ENCODE measurements at places on chromosomes 11 and 22. TPM values are rescaled to one million over a fixed set of nuclear protein-coding genes. Genes with fewer than 3 reads are reported as not detected.

- no peak overlapping the region for H3K4me3 ChIP-seq
- H3K27ac ChIP-seq: no peak overlapping the region
- H3K4me1 ChIP-seq: no peaks in the 10 kb centered on the region
- DNase-seq: peak; percentile 8
- H3K36me3 ChIP-seq: no peaks in the 10 kb centered on the region
- H3K27me3 ChIP-seq: no peaks in the 10 kb centered on the region
Observed at GRCh38 chr11:17593466-17594245, 46.6 kb downstream of the OTOG start.

DNA sequence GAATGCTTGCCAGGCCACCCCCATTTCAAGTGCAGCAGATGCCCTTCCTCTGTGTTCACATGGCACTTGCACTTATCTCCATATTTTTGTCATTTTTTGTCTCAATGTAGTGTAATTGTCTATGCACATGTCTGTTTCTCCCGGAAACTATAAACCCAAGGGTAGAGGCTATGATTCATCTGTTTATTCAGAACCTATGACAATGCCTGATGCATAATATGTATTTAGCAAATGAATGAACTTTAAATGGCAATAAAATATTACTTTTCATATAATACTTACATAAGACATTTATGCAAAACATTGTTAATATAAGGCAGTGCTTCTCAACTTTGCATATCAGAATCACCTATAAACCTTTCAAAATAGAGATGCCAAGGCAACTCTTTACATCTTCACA is 6.7 kb downstream of the PAK1 start:
- no peaks in the 10 kb centered on the region for H3K27me3 ChIP-seq
- DNase-seq: no peak
- no peak overlapping the region for H3K4me3 ChIP-seq
- H3K4me1 ChIP-seq: peaks cover 6% of the 10 kb centered on the region
- H3K36me3 ChIP-seq: no peaks in the 10 kb centered on the region

DNA sequence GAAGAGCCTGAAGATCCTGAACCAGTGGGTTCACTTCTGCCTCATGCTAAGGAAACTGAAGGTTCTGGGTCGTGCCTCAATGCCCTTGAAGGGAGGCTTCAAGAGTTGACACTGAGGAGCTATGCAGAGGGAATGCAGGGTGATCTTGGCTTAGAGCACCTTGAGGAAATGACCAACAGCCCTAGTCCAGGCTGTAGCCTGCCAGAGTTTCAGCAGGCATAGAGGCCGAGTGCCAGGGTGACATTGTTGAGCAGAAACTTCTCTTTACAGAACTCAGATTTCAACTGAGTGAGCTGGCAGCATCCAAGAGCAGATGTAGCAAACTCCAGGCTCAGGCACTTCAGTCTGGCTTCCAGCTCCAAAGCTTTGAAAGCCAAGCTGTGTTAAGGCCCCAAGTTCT is 23.1 kb upstream of the CAPRIN1 start:
- no peak for DNase-seq
- H3K27me3 ChIP-seq: no peaks in the 10 kb centered on the region

DNA sequence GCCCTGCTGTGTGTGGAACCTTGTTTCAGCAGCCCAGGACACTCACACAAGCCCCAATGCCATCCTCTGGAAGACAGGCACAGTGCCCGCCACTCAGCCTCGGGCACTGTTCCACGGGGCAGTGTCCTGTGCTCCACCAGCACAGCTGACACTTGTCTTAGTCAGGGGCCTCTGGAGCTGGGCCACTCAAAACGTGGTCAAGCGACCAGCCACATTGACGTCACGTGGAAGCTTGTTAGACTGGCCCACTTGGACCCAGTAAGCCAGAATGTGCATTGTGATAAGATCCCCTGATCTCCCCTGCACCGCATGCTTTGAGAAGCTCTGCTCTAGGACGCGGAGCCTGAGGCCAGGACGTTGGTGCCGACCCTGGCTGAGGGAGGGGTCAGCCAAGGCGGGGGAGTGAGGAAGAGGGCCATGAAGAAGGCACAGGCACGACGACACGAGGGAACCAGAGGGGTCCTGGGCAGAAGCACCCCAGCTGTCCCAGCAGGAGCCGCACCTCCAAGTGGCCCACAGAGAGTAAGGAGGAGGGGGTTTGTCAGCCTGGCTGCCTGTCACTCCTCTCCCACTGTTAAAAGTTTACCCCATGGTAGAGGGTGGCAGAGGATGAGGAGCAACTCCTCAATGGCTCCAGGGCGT is 64.6 kb downstream of the LINC01488 start:
- no peak for DNase-seq
- H3K27me3 ChIP-seq: no peaks in the 10 kb centered on the region
- no peaks in the 10 kb centered on the region for H3K36me3 ChIP-seq
- no peak overlapping the region for H3K4me3 ChIP-seq
- no peak overlapping the region for H3K27ac ChIP-seq

GRCh38 chr22:19199479-19199878 is 20.9 kb upstream of the SLC25A1 start:
- no peaks in the 10 kb centered on the region for H3K27me3 ChIP-seq
- no peak overlapping the region for H3K27ac ChIP-seq
- H3K36me3 ChIP-seq: peaks cover 2% of the 10 kb centered on the region
- no peak overlapping the region for H3K4me3 ChIP-seq
- no peaks in the 10 kb centered on the region for H3K4me1 ChIP-seq

DNA sequence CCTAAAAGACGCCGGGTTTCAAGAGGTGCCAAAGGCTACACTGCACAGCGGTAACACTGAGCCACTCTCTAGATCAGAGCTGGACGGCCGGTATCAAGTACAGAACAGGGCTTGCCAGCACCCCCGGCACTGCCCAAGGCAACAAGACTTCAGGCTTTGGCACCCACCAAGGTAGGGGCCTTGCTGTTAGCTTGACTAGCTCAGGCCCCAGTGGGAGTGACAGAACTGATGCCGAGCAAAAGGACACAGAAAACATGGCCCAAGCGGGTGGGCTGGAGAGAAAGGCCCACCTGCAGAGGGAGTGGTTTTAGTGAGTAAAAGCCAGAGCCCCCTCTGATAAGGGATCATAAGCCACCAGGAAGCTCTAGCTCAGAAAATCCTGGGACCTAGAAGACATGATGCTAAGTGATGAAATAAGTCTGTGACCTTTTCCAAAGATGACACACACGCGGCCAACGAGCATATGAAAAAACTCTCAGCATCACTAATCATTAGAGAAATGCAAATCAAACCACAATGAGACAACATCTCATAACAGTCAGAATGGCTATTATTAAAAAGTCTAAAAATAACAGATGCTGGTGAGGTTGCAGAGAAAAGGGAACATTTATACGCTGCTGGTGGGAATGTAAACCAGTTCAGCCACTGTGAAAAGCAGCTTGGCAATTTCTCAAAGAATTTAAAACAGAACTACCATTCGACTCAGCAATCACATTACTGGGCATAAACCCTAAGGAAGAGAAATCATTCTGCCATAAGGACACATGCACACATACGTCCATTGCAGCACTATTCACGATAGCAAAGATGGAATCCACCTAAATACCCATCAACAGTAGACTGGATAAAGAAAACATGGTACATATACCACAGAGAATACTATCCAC is 12.9 kb downstream of the EHD1 start:
- no peaks in the 10 kb centered on the region for H3K36me3 ChIP-seq
- H3K4me3 ChIP-seq: no peak overlapping the region
- peak overlapping the region; percentile 68 for H3K27ac ChIP-seq

GRCh38 chr11:82771781-82772180 is 38.1 kb upstream of the FAM181B start:
- no peaks in the 10 kb centered on the region for H3K36me3 ChIP-seq
- H3K4me1 ChIP-seq: no peaks in the 10 kb centered on the region
- no peaks in the 10 kb centered on the region for H3K27me3 ChIP-seq
- DNase-seq: no peak
- H3K4me3 ChIP-seq: no peak overlapping the region
- no peak overlapping the region for H3K27ac ChIP-seq

GRCh38 chr22:39545386-39546365 is 13.1 kb upstream of the RPS19BP1 start:
- no peaks in the 10 kb centered on the region for H3K4me1 ChIP-seq
- H3K27me3 ChIP-seq: no peaks in the 10 kb centered on the region
- H3K36me3 ChIP-seq: no peaks in the 10 kb centered on the region
- peak; percentile 88 for DNase-seq

DNA sequence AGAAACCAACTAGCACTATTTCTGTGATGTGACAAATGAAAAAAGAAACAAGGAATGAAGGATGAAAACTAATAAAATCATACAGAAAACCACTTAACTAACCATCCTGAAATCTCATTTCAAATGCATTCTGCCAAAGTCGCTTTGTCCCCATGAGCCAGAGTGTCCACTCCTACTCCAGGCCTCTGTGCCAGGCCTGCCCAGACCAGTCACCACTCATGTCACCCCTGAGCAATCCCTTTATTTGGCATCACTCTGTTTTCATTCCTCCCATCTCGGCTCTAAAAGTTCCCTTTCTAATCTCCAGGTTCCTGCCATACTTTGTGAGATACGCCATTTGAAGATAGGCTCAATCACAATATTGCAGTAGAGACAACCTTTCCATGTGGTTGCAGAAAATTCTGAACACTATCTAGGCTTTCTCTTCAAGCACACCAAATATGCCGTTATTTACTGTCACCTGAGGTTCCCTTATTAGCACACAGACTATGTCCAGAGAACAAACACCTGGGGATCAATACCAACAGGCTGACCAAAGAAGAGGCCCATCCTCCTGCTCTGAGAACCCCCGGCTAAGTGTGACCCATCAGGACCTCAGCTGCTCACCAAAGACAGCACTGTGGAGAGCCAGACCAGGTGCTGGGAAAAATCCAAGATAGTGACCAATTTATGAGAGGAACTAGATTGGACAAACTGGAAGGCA is 202.4 kb downstream of the LARGE1 start:
- no peak for DNase-seq
- H3K4me3 ChIP-seq: no peak overlapping the region
- H3K4me1 ChIP-seq: no peaks in the 10 kb centered on the region
- H3K27ac ChIP-seq: no peak overlapping the region
- H3K27me3 ChIP-seq: no peaks in the 10 kb centered on the region

DNA sequence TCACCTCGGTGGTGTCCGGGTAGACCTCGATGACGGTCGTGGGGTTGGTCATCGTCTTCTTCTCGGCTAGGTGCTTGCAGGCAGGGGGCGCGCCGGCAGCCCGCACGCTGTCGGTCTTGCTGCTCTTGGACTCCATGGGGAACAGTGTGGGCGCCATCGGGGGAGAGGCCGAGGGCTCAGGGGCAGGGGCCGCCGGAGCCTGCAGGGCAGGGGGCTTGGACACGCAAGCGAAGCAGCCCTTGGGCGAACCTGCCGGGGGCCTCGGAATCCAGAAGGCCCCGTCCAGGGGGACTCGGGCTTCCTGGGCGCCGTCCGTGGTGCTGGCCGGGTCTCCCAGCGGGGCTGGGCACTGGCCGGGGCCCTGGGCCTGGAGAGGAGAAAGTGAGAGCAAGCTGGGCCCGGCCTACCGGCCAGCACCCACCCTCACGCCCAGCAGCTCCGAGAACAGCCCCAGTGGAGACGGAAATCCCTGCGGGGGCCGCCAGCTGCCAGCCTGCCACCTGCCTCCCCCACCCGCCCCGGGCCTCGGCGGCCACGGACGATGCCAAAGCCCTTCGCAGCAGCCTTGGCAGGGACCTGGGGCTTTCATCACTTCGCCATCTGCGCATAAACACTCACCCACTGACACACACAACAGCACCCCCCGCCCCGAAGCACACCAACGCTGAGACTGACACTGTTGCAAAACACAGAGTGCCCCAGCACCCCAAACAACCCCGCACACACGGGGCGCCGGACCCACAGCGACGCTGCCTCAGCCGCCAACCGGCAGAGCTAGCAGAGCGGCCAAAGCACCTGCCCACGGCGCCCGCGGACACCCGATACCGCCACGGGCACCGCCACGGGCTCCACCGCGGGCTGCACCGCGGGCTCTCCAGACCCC is 2.4 kb downstream of the IFITM10 start:
- peaks cover 7% of the 10 kb centered on the region for H3K36me3 ChIP-seq
- DNase-seq: no peak
- H3K4me3 ChIP-seq: peak overlapping the region; percentile 32
- H3K27ac ChIP-seq: peak overlapping the region; percentile 67

The IFTAP gene
- 13.4 TPM for total RNA-seq

The TEX54 gene
- total RNA-seq: not detected

The OR52B2 gene
- not detected for total RNA-seq

The FZD4 gene
- 41.4 TPM for total RNA-seq

The TALDO1 gene
- 175 TPM for total RNA-seq

The ALDH3B1 gene
- 42.7 TPM for total RNA-seq

The MEI1 gene
- total RNA-seq: 14.6 TPM

The FXYD6 gene
- 62.7 TPM for total RNA-seq

The SMTNL1 gene
- not detected for total RNA-seq

The MN1 gene
- 3.2 TPM for total RNA-seq

The TPBGL gene
- total RNA-seq: 0.69 TPM

The PNPLA5 gene
- total RNA-seq: not detected

The C11orf21 gene
- total RNA-seq: 4.9 TPM

The C11orf91 gene
- not detected for total RNA-seq

The OR6M1 gene
- not detected for total RNA-seq

The MMP1 gene
- total RNA-seq: 0.82 TPM

The INPP5J gene
- 6.2 TPM for total RNA-seq

Data from kidney (tissue), 22 donors.